Suprapubic skin (tissue), 4 donors: ENCODE measurements at places on chromosomes 4 and X. TPM values are rescaled to one million over a fixed set of nuclear protein-coding genes. Genes with fewer than 3 reads are reported as not detected.

DNA sequence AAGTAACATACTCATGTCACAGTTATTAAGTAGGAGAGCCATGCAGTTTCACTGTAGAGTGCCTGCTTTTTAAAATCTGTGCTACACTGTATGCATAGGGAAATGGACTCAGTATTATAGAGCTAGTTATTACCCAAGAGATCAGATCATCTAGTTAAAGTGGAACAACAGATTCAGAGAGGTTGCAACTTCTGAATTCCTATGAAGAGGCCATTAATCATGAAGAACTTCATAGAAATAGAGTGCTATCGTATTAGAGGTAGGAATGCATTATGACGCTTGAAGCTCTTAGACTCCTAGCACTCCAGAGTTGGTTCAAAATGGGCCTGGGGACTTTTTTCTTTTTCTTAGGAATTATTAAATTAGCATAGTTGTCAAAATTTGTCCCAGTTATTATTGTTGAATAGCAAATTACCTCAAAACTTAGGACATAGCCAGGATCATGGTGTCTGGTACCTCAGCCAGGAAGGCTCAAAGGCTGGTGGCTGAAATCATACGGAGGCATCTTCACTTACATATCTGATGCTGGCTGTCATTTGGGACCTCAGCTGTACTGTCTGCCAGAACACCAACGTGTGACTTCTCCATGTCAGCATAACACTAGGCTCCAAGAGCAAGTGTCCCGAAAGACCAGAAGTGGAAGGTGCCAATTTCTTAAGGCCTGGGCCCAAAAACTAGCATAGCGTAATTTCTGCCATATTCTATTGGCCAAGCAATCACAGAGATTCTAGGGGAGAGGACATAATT, 125.7 kb downstream of the STAG2 start:
- H3K27me3 ChIP-seq, result no peaks in the 10 kb centered on the region
- no peak overlapping the region for H3K4me3 ChIP-seq
- no peaks in the 10 kb centered on the region for H3K4me1 ChIP-seq
- no peak overlapping the region for H3K27ac ChIP-seq
- peaks cover 31% of the 10 kb centered on the region for H3K36me3 ChIP-seq

Gene AR
- 11.3 TPM for total RNA-seq

DNA sequence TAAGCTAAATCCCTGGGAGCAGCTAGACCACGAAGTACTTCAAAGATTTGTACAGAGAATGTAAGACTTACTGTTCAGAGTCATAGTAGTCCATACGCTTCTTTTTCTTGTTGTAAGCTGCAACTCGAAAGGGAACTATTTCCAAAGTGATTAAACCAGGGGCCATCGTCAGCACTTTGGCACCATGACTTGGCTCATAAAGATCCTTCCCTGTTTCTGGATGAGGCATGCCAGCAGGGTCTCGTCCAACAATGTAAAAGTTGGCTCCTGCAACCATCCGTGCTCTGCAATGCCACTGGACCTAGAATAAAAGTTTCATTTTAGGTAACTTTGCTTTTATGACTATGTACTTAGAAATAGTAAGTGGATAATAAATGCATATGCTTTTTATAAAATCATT, 88.5 kb downstream of the PAPSS1 start:
- H3K27ac ChIP-seq, result peak overlapping the region; percentile 27
- no peaks in the 10 kb centered on the region for H3K27me3 ChIP-seq
- DNase-seq, result no peak
- no peak overlapping the region for H3K4me3 ChIP-seq
- peaks cover 5% of the 10 kb centered on the region for H3K4me1 ChIP-seq

GRCh38 chr4:105280338-105281123, 133.9 kb downstream of the TET2 start:
- no peak overlapping the region for H3K4me3 ChIP-seq
- no peak overlapping the region for H3K27ac ChIP-seq
- no peaks in the 10 kb centered on the region for H3K4me1 ChIP-seq
- no peaks in the 10 kb centered on the region for H3K27me3 ChIP-seq

GRCh38 chr4:138865765-138866164, 149.8 kb upstream of the NOCT start:
- no peaks in the 10 kb centered on the region for H3K36me3 ChIP-seq
- no peak overlapping the region for H3K4me3 ChIP-seq
- DNase-seq, result no peak
- H3K4me1 ChIP-seq, result peaks cover under 1% of the 10 kb centered on the region
- H3K27me3 ChIP-seq, result no peaks in the 10 kb centered on the region
- H3K27ac ChIP-seq, result no peak overlapping the region

- H3K4me1 ChIP-seq, result no peaks in the 10 kb centered on the region
- H3K4me3 ChIP-seq, result no peak overlapping the region
- no peak overlapping the region for H3K27ac ChIP-seq
- no peaks in the 10 kb centered on the region for H3K36me3 ChIP-seq
- no peaks in the 10 kb centered on the region for H3K27me3 ChIP-seq
Observed at GRCh38 chr4:96703265-96703664, 863.4 kb downstream of the PDHA2 start.

DNA sequence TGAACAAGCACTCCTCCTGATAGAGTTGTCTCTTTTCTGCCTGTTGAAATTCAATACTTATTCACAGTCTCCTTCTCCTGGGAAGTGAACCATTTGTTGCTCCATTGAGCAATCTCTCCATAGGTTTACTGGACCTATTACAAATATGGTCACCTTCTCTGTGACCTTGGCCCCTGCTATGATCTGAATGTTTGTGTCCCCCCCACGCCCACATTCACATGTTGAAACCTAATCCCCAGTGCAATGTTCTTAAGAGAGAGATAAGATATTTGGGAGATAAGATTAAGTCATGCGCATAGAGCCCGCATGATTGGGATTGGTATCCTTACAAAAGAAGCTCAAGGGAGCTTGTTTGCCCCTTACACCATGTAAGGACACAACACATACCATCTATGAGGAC, 54.1 kb upstream of the GABRE start:
- no peak overlapping the region for H3K27ac ChIP-seq
- no peak overlapping the region for H3K4me3 ChIP-seq
- DNase-seq, result no peak
- H3K27me3 ChIP-seq, result no peaks in the 10 kb centered on the region

DNA sequence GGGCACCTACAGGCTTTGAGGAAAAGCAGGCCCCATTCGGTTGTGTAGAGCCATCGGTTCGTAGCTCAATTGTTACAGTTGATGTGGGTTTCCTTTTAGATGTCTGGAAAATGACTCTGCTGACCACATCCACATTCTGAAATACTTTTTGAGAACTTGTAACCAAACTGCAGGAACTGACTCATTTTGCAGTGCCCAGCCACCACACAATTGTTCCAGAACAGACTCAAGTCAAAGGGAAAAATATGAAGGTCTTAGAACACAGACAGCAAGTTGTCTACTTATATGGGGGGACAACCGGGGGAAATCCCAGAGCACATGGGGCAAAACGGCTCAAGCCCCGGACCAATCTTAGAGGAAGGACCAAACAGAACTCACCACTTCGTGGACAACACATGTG, 557.6 kb upstream of the DIPK2B start:
- DNase-seq, result no peak
- peak overlapping the region; percentile 18 for H3K27ac ChIP-seq
- H3K27me3 ChIP-seq, result no peaks in the 10 kb centered on the region
- H3K36me3 ChIP-seq, result no peaks in the 10 kb centered on the region
- no peak overlapping the region for H3K4me3 ChIP-seq
- H3K4me1 ChIP-seq, result peaks cover 4% of the 10 kb centered on the region

Gene PPP1R2C
- total RNA-seq, result not detected

DNA sequence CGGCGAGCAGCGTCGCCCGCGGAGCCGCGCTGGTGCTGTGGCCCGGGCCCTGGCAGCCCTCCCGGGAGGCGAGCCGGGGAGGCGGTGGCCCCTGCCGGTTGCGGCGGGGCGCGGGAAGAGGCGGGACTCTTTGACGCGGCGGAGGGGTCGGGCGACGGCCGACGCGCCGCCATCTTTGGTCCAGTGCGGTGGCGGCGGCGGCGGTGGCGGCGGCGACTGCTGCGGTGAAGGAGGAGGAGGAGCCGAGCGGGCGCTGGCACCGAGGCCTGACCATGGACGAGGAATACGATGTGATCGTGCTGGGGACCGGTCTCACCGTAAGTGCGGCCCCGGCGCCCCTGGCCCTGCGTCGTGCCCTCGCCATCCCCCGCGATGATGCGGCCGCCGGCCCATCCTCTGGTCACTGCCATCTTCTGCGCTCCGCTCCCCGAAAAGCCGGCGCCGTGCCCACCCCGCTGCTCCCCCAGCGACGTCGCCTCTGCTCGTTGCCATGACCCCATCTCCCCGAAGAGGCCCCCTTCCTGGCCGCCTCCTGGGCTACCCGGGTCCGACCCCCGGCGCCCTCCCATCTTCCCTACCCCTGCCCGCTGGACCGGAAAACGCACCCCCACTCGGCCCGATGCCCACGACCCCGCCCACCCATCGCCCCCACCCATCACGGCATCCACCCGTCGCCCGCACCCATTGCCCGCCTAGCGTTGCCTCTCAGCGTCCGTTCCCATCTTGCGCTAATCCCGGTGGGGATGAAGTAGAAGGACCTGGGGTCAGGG, at the start of gene GDI1:
Gene GDI1, plus strand, starts transcription at position 172 of the 770 bp plus-strand sequence. Its CDS starts 101 bp downstream, at position 273.
- peak within 1 kb of the TSS; percentile 67 for H3K4me3 ChIP-seq
- peak; percentile 73 for DNase-seq
- no peaks in the 10 kb centered on the region for H3K27me3 ChIP-seq
- peaks cover 54% of the 10 kb centered on the region for H3K36me3 ChIP-seq

Gene RHOXF2B
- total RNA-seq, result not detected
